ENCODE measurements at places on chromosomes 11 and 22. TPM values are rescaled to one million over a fixed set of nuclear protein-coding genes. Genes with fewer than 3 reads are reported as not detected.
A peak's percentile ranks its signal among the peaks of the same experiment; 100 is the strongest.

Gene PGM2L1
- 4.7 TPM for polyA plus RNA-seq

Gene LRRC75B
- polyA plus RNA-seq = 10.6 TPM

Gene WBP2NL
- 0.14 TPM for polyA plus RNA-seq

Gene DCPS
- polyA plus RNA-seq = 26.1 TPM

Gene C11orf97
- polyA plus RNA-seq = not detected

Gene MMP13
- not detected for polyA plus RNA-seq

DNA sequence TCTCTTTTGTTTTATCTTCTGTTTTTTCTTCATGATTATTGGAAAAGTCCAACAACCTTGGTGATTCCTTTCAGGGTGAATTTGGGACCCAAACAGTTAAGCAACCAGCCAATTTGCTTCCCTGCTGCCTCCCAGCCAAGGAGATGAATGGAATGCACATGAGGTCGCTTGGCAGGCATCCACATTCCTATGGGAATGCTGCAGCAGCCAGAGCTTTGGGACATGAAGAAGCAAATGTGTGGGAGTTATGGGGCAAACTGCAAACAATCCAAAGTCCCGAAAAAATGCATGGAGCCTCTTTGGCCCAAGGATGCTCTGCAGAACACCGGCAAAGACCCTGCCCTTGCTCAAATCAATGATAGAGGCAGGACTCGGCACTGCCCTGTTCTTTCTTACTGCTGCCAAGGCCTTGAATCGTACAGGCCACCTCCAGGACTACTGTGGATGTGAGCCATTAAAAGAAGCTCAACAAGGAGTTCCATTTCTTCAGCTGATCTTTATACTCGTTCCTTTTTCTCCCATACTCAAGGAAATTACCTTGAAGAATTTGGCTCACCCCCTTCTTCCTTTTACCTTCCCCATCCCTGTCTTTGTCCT, 117.3 kb upstream of the TEAD1 start:
- DNase-seq = peak; percentile 94
- peaks cover 52% of the 10 kb centered on the region for H3K4me1 ChIP-seq
- peak overlapping the region; percentile 20 for H3K4me3 ChIP-seq
- no peaks in the 10 kb centered on the region for H3K36me3 ChIP-seq
- H3K27me3 ChIP-seq = no peaks in the 10 kb centered on the region

DNA sequence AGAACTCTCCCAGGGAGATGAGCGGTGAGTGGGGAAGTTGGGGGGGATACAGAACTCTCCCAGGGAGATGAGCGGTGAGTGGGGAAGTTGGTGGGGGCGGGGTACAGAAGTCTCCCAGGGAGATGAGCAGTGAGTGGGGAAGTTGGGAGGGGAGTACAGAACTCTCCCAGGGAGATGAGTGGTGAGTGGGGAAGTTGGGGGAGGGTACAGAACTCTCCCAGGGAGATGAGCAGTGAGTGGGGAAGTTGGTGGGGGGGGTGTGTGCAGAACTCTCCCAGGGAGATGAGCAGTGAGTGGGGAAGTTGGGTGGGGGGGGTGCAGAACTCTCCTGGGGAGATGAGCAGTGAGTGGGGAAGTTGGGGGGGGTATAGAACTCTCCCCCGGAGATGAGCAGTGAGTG, 186.5 kb downstream of the SHANK2 start:
- DNase-seq = no peak
- H3K27ac ChIP-seq = no peak overlapping the region
- no peaks in the 10 kb centered on the region for H3K27me3 ChIP-seq
- no peak overlapping the region for H3K4me3 ChIP-seq
- H3K4me1 ChIP-seq = no peaks in the 10 kb centered on the region

DNA sequence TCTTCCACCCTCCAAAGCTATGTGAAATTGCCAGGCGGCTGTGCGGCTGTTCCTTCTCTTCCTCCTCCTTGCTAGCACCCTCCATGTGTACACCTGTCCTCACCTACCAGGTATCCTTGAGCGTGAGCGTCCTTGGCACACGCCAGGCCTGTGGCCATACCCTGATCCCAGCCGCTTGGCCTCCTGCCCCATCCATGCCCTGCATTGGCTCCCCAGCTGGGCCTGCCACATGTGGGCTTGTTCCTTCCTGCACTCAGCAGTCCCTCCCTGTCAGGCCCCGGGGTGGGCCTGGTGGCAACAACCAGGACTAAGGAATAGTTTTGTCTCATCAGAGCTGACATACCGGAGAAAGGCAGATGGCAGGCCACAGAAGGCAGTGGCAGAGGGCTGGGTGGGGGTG, 40.0 kb downstream of the SCUBE1 start:
- H3K36me3 ChIP-seq = no peaks in the 10 kb centered on the region
- H3K27me3 ChIP-seq = peaks cover 24% of the 10 kb centered on the region
- H3K4me1 ChIP-seq = no peaks in the 10 kb centered on the region
- H3K4me3 ChIP-seq = no peak overlapping the region

- H3K27me3 ChIP-seq = peaks cover 4% of the 10 kb centered on the region
- H3K27ac ChIP-seq = no peak overlapping the region
- H3K4me3 ChIP-seq = no peak overlapping the region
- H3K36me3 ChIP-seq = no peaks in the 10 kb centered on the region
- DNase-seq = no peak
- peaks cover 13% of the 10 kb centered on the region for H3K4me1 ChIP-seq
Measured at GRCh38 chr11:119369132-119369925, 12.2 kb downstream of the USP2 start.

DNA sequence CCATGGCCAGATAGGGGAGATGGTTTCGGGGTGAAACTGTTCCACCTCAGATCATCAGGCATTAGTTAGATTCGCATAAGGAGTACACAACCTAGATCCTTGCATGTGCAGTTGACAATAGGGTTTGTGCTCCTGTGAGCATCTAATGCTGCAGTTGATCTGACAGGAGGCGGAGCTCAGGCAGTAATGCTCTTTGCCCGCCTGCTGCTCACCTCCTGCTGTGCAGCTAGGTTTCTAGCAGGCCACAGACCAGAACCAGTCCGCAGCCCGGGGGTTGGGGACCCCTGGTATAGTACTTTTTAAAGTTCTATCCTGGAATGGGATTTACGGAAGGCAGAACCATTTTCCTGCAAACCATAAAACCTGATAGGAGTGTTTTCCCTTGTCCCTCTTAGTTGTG, 54.6 kb downstream of the POLD3 start:
- no peak for DNase-seq
- H3K27me3 ChIP-seq = no peaks in the 10 kb centered on the region
- no peaks in the 10 kb centered on the region for H3K4me1 ChIP-seq

- no peaks in the 10 kb centered on the region for H3K36me3 ChIP-seq
- DNase-seq = no peak
- H3K4me3 ChIP-seq = no peak overlapping the region
- no peak overlapping the region for H3K27ac ChIP-seq
Measured at GRCh38 chr11:90593099-90593498, 370.2 kb upstream of the CHORDC1 start.

- H3K4me3 ChIP-seq = no peak overlapping the region
- no peaks in the 10 kb centered on the region for H3K36me3 ChIP-seq
Measured at GRCh38 chr11:117859488-117860112, 16.9 kb downstream of the FXYD6 start.

GRCh38 chr11:118884875-118885274, 1.2 kb downstream of the CXCR5 start:
- H3K4me1 ChIP-seq = peaks cover 26% of the 10 kb centered on the region
- H3K27ac ChIP-seq = no peak overlapping the region
- no peaks in the 10 kb centered on the region for H3K36me3 ChIP-seq
- no peak overlapping the region for H3K4me3 ChIP-seq

GRCh38 chr11:34280945-34281872, 76.6 kb downstream of the ABTB2 start:
- H3K27me3 ChIP-seq = no peaks in the 10 kb centered on the region
- peaks cover 14% of the 10 kb centered on the region for H3K4me1 ChIP-seq
- H3K27ac ChIP-seq = peak overlapping the region; percentile 59
- peak; percentile 78 for DNase-seq
- H3K4me3 ChIP-seq = no peak overlapping the region

DNA sequence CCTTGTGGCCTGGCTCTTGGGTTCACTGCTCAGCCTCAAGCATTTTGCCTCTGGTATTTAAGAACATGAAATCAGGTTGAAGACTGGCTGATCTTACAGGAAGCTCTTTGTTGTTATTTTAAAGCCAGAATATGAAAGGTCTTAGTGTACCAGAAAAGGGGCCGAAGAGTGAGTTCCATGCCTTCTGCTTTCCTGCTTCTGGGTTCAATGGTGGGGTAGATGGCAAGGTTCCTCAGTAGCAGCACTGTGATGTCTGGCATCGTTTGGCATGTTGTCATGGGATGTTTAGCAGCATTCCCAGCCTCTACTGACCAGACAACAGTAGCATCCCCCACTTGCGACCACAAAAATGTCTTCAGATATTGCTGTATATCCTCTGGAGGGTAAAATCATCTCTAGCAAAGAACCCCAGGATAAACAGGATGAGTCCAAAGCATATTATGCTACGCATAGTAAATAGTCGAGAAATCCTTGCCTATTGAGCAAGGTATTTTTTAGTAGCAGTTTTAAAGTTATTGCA, 2.4 kb downstream of the VPS26B start:
- no peaks in the 10 kb centered on the region for H3K27me3 ChIP-seq
- no peak overlapping the region for H3K27ac ChIP-seq
- no peaks in the 10 kb centered on the region for H3K36me3 ChIP-seq
- peak; percentile 4 for DNase-seq

- H3K27ac ChIP-seq = peak overlapping the region; percentile 61
- H3K36me3 ChIP-seq = no peaks in the 10 kb centered on the region
Measured at GRCh38 chr22:29883775-29884097, 762 bp downstream of the MTMR3 start.

DNA sequence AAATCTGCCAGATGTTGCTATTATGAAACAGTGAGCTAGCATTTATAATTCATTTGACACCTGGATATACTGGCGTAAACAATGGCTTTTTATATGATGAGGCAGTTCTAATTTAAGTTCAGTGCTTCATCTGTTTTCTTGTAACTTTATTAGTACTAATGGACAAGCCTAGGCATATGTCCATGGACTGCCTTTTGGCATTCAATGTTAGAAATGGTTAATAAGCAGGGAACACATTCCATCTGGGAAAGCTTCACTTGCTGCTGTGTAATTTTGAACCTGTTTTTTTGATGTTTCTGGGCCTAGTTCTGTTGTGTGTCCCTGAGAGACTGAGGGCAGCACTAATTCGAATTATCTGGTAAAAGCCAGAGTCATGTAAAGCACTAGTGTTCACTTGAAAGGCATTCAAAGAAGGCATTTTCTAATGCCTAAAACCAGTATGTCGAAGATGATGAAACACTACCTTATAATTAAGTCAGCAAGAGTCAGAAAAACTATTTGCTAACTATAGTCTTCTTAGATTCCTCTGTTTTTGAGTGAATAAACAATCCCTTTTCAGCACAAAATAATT, 138.5 kb downstream of the SWAP70 start:
- no peak overlapping the region for H3K4me3 ChIP-seq
- DNase-seq = peak; percentile 90
- H3K27ac ChIP-seq = peak overlapping the region; percentile 90
- H3K27me3 ChIP-seq = no peaks in the 10 kb centered on the region
- H3K36me3 ChIP-seq = peaks cover 13% of the 10 kb centered on the region

GRCh38 chr11:72783144-72783905, 10.5 kb downstream of the STARD10 start:
- no peaks in the 10 kb centered on the region for H3K4me1 ChIP-seq
- H3K27me3 ChIP-seq = no peaks in the 10 kb centered on the region
- no peak for DNase-seq
- no peak overlapping the region for H3K27ac ChIP-seq

GRCh38 chr11:27649800-27650199, 50.5 kb downstream of the BDNF start:
- no peak for DNase-seq
- no peaks in the 10 kb centered on the region for H3K4me1 ChIP-seq
- H3K27ac ChIP-seq = no peak overlapping the region
- no peaks in the 10 kb centered on the region for H3K27me3 ChIP-seq
- H3K4me3 ChIP-seq = no peak overlapping the region
